ENCODE measurements at places on chromosomes 13 and 19.
A peak's percentile ranks its signal among the peaks of the same experiment; 100 is the strongest.

DNA sequence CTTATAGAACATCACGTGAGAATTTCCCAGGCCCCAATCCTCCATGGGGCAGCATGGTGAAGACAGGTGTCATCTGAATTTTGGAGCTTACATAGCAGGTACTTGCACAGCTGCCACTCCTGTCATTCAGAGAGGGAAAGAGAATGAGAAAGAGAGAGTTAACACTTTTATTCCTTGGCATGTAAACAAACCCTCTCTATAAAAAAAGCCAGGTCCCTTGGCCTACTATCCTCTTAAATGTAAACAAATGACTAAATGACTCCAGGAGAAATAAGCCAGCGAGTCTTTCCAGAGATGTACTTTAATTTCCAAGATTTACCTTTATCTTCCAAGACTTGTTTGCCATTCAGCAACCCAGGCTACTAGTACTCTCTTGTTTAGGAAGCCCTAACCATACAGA is 195.3 kb upstream of the HTR2A start:
- DNase-seq = no peak

GRCh38 chr19:31054430-31054829 is 294.8 kb downstream of the TSHZ3 start:
- DNase-seq = peak; percentile 4

DNA sequence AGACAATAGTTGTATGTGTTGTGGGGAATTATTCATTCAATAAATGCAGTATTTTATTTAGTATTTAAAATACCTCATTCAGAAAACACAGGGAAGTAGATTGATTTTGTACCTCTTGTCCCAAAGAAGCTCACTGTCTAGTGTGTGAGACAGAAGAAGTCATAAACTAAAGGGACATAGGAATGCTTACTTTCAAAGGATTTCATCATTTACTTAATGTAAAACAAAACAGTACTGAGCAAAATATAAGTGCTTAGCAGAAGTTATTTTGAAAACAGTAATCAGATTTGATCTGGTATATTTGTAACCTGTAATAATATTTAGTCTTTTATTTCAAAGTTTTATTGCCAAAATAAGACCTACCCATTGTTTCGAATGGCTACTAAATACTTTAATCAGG is 117.9 kb downstream of the TDRD3 start:
- no peak for DNase-seq

- no peak for DNase-seq
Observed at GRCh38 chr13:31320946-31321345, 121.2 kb downstream of the B3GLCT start.

- no peak for DNase-seq
Observed at GRCh38 chr13:30659980-30660379, 42.3 kb downstream of the USPL1 start.

Measured in stimulated activated CD4-positive, alpha-beta T cell treated with anti-CD3 and anti-CD28 coated beads, Interleukin-12 subunit alpha, Interleukin-12 subunit beta, amount 100 ng/mL, for 48 hours (primary cell).